ENCODE measurements at places on chromosomes 7 and 10. TPM values are rescaled to one million over a fixed set of nuclear protein-coding genes. Genes with fewer than 3 reads are reported as not detected.
A peak's percentile ranks its signal among the peaks of the same experiment; 100 is the strongest.

- DNase-seq, result no peak
These were observed 31.1 kb downstream of the ZC3HAV1 start for GRCh38 chr7:139078399-139078798.

GRCh38 chr7:44275957-44276570, 49.3 kb downstream of the CAMK2B start:
- no peak for DNase-seq

DNA sequence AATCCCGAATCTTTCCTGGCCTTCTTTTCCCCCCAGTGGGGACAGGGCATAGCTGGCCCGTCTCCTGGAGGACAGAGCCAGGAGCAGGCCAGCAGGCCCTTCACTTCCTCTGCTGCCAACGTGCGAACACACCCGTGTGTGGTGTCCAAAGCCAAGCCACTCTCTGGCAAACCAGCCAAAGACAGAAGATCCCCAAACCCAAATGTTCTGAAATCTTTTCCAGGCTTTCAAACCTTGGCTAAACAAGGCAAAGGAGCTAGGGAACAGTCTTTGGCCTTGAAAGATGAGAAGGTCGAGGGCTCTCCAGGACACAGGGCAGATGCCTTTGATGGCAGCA, 63.0 kb downstream of the PROSER2 start:
- DNase-seq, result no peak

The AIMP2 gene
- total RNA-seq, result 69.5 TPM

- no peak for DNase-seq
These were observed 46.8 kb downstream of the KCNH2 start for GRCh38 chr7:150931199-150931869.

- no peak for DNase-seq
These were observed 35.9 kb downstream of the TSPAN15 start for GRCh38 chr10:69486922-69487730.

DNA sequence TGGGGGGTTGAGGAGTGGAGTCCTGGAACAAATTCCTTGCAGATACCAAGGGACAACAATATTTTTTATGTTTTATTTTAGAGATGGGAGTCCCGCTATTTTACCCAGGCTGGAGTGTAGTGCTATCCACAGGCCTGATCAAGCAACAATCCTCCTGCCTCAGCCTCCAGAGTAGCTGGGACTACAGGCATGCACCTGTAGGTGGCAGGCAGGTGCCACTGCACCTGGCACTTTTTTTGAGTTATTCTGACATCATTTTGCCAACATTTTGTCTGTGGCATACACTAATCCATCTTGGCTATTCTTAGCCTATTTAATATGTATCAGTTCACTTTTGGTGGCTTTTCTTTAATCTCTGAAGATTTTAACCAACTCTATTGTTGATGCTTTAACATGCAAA, 317.8 kb upstream of the MTPN start:
- no peak for DNase-seq

GRCh38 chr10:78768041-78768835, 300.5 kb upstream of the ZMIZ1 start:
- no peak for DNase-seq

GRCh38 chr10:90227217-90227656, 525.8 kb downstream of the KIF20B start:
- DNase-seq, result peak; percentile 42

The LIPN gene
- total RNA-seq, result not detected

The NOS3 gene
- 16.5 TPM for total RNA-seq

DNA sequence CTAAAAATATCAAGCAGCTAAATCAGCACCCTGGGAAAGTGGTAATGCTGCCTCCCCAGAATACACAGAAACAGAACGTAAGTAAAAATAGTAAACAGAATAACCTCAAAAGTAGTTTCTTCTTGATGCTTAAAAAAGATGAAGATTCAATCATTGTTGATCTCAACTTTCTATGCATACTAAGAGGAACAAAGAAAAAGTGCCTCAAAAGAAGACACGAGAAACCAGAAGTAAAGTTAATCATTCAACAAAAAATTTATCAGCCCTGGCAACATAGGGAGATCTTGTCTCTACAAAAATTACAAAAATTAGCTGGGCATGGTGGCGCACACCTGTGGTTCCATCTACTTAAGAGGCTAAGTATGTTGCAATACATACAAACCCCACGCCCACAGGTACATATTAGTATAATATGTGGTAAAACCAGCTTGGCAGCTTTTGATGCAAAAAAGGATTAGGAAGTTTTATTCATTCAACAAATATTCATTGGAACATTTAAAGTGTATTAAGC, 153.7 kb downstream of the NRBF2 start:
- DNase-seq, result no peak

The COA1 gene
- total RNA-seq, result 33.8 TPM

DNA sequence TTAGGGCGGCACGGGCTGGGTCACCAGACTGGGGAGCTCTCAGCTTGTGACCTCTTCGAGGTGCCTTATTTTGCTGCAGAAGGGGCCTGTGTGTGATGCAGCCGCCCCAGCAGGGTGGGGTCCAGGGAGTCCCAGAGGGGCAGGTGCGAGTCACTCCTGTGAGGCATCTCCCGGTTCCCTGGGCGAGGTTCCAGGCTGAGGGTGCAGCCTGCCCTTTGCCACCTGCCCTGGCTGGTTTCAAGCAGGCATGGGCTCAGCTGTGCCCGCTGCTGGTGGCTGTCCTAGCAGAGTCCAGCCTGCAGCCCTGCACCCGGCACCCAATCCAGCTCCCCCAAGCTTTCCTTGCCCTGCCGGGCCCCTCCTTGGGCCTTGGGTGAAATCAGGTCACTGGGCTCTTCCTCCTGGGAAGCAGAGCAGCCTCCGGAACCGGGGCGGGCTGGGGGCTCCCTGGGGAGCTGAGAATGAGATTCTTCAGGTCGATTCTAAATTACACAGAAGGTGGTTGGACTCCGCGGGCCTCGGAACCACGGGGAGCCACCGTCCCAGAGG, 64.8 kb downstream of the PWWP2B start:
- DNase-seq, result no peak

DNA sequence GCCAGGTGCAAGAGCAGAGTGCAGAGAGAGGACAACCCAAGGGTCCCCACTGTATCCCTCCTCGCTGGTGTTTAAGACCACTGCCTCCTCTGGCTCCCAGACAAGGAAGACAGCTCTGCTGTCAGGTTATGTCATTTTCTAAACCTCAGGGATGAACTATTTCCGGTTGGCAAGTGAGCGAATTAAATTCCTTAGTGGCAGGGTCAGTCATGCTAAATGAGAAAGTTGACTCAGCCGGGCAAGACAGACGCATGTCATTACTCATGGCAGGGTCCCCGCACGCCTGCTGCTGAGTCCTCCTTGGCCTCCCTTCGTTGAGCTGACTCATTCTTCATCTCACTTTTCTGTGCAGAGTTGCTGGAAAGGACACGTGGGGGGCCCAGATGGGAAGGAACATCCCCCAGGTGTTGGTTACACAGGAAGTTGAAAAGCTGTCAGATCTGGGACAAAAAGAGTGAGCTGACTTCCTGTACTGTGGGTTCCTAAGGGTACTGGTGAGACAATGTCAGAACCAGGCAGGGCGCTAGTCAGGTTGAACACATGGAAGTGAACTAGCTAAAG, 47.1 kb upstream of the UCN3 start:
- no peak for DNase-seq

The CLDN3 gene
- not detected for total RNA-seq

DNA sequence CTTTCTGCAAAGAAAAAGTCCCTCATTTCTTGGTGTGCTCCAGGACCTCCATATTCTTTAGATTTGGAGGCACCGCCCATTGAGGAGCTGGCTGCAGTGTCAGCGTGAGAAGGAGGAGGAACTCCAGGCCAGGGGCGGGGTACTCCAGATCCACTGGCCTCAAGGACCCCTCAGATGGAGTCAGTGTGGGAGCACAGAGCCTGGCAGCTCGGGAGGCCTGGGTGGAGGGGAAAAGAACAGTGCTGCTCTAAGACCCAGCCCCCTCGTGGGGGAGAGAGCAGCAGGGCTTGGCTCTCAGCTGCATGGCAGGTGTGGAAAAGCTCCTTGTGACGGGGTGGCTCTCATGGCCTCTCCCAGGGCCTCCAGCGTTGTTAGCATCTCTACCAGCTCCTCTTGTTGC, 70.5 kb downstream of the ITGB1 start:
- no peak for DNase-seq

DNA sequence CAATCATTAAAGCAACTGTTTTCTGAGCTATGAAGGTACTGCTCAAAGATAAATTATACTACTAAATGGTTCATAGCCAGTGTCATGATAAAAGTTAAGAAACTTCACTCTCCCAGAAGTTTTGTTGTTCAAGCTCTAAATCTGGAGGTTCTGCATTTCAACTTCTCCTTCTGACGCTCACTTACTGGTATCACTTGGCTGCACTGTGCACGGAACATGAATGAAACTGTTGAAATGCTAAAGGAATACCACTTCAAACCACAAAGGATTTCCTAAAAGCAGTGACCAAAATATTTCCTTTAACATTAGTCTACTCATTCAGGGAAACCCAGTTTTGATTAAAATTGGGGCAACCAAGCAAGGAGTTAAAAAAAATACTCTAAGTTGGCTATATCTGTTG, 93.6 kb downstream of the UBE2H start:
- DNase-seq, result no peak

- no peak for DNase-seq
These were observed 122.3 kb downstream of the CNNM2 start for GRCh38 chr10:103040418-103040817.

DNA sequence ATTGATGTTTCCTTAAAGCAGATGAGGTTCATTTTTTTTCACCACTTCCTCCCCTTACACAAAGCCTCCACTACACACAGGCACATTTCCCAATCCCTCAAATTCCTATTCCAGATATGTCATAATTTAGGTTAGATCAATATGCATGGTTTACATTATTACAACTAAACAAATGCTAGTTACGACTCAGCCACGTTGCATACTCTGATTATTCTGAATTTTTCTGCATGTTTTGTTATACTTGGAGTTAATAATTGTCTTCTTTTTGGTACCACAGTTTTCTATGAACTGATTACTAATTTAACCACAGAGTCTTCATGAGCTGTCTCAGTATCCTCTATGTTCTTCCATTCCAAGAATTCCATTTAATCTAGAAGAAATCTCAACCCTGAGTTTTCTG, 4.4 kb upstream of the BICC1 start:
- DNase-seq, result no peak

The OR2A25 gene
- not detected for total RNA-seq

The CHCHD2 gene
- 395 TPM for total RNA-seq

DNA sequence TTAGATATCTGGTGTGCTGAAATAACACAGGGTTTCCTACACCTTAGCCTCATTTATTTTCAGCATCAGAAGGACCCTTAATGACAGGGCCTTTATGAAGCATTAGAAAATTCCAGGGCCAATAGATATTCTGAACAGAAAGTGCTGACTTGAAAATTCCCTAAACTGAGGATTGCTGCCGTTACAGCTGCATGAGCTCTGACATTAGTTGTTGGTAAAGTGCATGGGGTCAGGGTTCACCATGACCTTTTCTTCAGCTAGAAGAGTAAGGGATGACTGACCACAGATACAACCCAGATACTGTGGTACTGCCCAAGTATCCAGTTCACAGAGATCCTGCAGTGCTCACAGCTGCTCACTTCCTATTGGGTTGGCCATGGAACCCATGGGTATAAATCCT, 181.7 kb upstream of the SLC25A13 start:
- no peak for DNase-seq

DNA sequence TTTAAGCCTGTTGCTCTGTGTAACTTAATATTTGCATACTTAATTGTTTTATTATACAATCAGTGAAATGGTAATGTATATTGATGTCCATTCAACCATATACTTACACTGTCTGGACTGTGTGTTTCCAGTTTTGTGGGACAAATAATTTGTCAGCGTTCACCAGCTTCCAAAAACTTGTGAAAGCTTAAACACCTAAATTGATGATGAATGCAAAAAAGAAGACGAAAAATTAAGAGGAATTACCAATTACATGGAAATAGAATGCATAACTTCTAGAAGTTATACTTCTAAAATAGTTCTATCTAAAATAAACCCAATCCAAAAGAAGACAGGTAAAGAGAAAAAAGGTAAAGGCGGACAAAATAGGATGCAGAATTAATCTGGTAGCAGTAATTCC, 155.0 kb upstream of the FZD1 start:
- no peak for DNase-seq

DNA sequence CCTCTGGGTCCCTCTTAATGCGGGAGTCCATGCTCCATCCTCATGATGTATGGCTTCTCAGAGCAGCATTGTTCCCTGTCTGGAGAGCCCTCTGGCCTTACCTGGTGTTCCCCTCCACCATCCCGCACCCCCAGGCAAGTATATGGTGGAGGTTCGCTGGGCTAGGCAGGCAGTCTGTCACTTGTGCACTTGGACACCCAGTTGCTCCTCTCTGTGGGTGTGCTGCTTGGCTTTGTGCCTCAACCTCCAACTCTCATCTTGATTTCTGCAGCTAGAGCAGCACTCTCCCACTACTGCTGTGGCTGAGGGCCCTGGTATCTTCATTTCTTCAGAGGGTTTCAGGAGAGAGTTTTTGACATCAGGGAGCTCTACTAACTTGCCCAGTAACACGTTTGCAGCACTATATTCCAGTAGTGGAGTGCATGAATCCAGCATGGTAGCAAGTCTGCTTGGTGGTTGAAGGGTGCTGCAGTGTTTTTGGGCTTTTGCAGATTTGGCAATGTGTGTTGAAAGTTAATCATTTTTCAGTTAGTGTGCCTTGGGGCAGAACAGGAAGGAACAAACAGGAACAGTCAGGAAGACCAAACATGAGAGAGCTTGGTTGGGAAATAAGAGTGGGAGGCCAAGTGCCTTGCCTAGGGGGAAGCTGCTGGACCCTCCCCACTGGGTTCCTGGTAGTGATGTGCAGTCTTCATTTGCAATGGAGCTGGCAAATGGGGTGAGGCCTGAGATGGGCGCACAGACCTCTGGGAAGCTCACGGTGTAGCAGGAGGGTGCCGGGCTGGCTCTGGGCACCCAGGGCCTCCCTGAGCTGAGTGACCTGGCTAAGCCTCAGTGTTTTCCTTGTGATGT, 37.4 kb downstream of the TSPAN14 start:
- no peak for DNase-seq

DNA sequence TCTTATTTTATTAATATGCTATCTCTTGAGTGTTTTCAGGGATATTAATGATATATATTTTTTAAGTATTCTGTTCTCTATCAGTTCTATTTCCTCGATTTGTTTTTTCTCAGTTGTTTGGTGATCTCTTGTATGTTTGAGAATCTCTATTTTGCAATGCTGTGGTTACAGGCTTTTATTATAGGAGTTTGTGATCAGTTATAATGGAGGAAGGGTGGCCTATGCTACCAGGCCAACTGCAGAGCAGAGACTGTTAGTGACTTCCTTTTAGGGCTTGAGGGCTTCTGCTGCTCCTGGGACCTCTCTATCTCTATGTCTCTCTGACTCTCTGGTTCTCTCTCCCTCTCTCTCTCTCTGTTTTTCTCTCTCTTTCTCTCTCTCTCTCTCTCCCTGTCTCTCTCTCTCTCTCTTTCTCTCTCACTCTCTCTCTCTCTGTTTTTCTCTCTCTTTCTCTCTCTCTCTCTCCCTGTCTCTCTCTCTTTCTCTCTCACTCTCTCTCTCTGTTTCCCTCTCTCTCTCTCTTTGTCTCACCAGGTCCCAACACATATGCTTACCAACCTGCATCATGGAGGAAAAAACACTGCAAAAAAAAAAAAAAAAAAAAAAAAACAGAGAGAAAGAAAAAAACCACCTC, 69.4 kb upstream of the CAV2 start:
- DNase-seq, result no peak
